ENCODE measurements at places on chromosomes 11 and 22.

GRCh38 chr22:42296381-42296853, 26.0 kb upstream of the TCF20 start:
- no peak for DNase-seq

- no peak for DNase-seq
Observed at GRCh38 chr11:50188040-50188439, 155.4 kb downstream of the OR4C45 start.

- DNase-seq, result no peak
Observed at GRCh38 chr11:35780951-35781860, 118.6 kb downstream of the TRIM44 start.

DNA sequence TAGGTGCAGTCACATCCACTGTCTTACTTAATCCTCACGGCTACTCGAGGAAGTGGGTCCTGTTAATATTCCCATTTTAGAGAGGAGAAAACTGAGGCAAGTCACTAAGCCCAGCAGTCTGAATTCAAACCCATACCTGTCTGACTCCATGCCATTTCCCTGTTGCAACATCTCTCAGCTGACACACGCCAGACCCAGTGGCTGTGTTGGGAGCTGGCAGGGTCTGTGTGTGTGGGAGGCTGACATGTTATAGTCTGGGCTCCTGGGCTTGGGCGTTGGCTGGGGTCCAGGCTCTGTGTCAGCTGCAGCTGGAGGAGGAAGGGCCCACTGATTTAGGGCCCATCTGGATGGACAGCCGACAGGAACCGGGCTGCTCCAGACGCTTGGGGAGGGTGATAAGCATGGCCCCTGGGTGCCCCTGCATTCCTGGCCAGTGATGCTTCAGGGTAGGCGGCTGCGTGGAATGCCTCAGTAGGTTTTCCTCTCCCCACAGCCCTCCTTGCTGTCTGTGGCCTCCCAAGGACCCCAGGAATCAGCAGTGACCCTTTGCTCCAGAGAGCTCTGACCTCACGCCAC, 562.5 kb downstream of the MN1 start:
- DNase-seq, result no peak

GRCh38 chr11:118666371-118666770, 13.1 kb downstream of the TREH start:
- DNase-seq, result no peak

GRCh38 chr11:82229341-82229740, 504.3 kb downstream of the FAM181B start:
- DNase-seq, result no peak

GRCh38 chr11:128968916-128969315, 26.2 kb upstream of the TP53AIP1 start:
- no peak for DNase-seq

- DNase-seq, result no peak
Observed at GRCh38 chr11:65742353-65742752, 21.8 kb upstream of the RNASEH2C start.

DNA sequence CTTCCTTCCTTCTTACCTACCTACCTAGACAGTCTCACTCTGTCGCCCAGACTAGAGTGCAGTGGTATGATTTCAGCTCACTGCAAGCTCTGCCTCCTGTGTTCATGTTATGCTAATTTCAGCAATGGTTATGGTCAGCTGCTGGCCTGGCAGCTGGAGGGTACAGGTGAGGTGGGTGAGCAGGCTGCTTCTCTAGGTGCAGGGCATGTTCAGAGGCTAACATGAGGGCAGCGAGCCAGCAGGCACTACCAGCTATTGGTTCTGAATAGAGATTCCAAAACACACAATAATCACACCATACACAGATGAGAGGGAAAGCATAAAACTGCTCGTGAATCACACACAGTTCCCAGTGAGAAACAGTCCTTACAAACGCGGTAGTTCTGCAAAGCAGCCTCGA, 48.7 kb upstream of the RFPL3 start:
- no peak for DNase-seq

- no peak for DNase-seq
Observed at GRCh38 chr22:32646476-32646875, 155.0 kb upstream of the TIMP3 start.

GRCh38 chr11:688681-689080, 6.3 kb downstream of the DEAF1 start:
- DNase-seq, result no peak

DNA sequence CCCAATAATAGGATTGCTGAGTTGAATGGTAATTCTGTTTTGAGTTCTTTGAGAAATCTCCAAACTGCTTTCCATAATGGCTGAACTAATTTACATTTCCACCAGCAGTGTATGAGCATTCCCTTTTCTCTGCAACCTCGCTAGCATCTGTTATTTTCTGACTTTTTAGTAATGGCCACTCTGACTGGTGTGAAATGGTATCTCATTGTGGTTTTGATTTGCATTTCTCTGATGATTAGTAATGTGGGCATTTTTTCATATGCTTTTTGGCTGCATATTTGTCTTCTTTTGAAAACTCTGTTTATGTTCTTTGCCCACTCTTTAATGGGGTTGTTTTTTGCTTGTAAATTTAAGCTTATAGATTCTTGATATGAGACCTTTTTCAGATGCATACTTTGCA, 97.4 kb downstream of the FDX1 start:
- no peak for DNase-seq

DNA sequence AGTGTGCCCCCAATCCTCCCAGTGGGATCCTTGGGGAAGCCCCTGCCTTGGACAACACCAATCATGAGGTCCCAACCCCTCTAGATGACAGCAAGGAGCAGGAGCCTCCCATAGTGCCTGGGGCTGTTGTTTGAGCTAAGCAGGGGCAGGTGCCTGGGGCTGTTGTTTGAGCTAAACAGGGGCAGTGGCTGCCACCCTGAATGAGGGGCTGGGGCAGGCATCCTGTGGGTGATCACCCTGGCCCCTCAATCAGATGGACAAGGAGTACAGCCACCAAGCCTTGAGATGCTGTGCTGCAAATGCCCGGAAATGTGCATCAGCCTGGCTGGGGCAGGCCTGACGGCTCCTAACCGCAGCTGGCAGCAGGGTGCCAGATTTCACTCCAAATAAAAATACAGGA, 66.7 kb downstream of the MYEOV start:
- no peak for DNase-seq

Measured in stimulated activated CD4-positive, alpha-beta T cell treated with anti-CD3 and anti-CD28 coated beads, Interleukin-15, amount 100 ng/mL, for 48 hours (primary cell).